Stimulated activated naive CD8-positive, alpha-beta T cell treated with anti-CD3 and anti-CD28 coated beads, Interleukin-15, Interleukin-2, amounts not matched to agents 100 U/mL and 50 U/mL, for 24 hours (primary cell): ENCODE measurements at places on chromosomes 5 and 9.
A peak's percentile ranks its signal among the peaks of the same experiment; 100 is the strongest.

DNA sequence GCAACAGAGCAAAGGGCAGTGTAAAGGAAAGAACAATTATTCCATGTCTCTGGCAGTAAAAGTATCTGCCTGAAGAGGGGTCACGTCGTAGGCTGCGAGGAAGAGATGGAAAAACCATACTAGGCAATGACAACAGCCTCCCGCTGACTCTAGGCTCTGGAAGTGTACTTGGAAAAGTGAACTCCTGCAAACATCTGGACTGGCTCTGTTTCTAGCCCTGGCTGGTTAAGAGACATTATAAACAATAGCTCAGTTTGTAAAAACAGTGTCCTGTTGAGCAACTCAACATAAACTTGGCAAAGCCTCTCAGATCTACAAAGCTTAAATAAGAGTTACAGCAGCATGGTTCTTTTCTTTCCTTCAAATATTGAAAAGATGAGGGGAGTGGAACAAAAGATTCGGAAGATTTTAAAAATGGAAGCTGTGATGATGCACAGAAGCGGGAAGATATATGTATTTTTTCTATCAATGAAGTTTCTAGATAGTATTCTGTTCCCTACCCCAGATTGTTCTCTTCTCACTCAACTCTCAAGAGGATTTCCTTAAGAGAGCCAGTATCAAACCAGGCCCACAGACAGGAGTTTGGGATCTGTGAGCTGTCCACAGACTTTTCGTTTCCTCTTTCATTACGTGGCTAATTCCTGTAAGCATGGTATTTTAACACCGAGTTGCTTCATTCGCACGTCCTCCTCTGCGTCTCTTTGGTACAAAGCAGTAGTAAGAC lies 79.4 kb downstream of the SPTLC1 start:
- no peak for DNase-seq

- no peak for DNase-seq
Measured at GRCh38 chr5:153896117-153896516, 142.6 kb downstream of the FAM114A2 start.

DNA sequence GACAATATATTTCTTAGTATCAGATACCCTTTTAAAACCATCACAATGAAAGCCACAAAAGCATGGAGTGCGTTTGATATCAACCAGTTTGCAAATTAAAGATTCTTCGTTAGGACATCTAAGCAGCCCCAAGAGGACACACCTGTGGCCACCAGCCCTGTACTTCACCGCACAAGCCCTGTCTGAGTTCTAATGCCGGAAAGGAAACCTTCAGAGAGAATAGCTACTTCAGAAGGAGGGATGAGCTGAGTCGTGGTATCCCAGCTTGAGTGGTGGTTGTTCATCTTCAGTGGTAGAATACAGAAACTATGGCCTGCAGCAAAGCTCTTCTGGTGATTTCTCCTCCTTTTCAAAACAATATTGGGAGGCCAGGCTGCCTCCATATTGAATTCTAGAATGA lies 319.6 kb downstream of the FBXL7 start:
- no peak for DNase-seq

GRCh38 chr5:59893429-59894227 lies at the start of gene PDE4D:
TSS of gene PDE4D (minus strand) at chr5:59893726.
- peak; percentile 5 for DNase-seq

DNA sequence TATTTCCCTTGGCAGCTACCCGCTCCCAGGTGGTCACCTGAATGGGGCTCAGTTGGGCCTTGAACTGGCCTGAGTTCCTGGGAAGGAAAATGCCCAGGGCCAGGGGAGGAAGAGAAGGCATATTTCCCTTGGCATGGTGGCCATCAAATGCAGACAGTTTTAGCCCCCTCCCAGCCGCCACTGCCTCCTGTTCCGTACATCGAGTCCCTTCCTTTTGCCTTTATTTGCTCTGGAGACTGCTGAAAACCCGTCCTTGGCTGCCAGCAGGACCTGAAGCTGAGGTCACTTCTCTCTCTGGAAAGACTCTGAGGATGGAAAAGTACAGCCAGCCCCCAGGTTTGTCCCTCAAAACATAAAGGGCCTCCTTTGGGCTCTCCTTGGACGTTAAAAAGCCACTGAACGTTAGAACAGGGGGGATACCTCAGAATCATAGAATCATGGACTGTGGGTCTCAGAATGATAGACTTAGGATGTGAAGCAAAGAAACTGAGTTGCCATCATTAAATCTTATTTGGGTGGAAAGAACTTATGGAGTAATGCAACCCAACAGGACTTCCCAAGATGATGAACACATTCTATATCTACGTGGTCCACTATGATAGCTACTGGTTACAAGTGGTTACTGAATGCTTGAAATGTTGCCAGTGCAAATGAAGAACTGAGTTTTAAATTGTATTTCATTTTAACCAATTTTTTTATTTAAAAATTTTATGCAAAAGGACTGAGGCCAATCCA lies 7.1 kb downstream of the SPARC start:
- no peak for DNase-seq

GRCh38 chr5:110536120-110537115 lies 190.1 kb downstream of the TMEM232 start:
- DNase-seq = no peak

DNA sequence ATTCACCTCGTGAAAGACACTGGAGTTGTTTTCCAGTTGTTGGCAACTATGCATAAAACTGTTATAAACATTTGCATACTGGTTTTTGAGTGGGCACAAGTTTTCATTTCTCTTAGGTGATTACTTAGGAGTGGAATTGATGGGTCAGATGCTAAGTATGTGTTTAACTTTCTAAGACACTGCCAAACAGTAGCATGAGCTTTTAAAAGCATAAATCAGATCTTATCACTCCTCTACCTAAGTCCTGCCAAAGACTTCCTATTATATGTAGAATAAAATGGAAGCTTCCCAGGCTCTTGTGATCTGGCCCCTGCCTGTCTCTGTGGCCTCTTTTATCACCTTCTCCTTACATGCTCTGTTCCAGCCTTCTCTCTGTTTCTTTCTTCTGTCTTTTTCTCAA lies 72.6 kb downstream of the SH3RF2 start:
- no peak for DNase-seq

GRCh38 chr9:126049896-126050604 lies 276.6 kb upstream of the MVB12B start:
- no peak for DNase-seq

DNA sequence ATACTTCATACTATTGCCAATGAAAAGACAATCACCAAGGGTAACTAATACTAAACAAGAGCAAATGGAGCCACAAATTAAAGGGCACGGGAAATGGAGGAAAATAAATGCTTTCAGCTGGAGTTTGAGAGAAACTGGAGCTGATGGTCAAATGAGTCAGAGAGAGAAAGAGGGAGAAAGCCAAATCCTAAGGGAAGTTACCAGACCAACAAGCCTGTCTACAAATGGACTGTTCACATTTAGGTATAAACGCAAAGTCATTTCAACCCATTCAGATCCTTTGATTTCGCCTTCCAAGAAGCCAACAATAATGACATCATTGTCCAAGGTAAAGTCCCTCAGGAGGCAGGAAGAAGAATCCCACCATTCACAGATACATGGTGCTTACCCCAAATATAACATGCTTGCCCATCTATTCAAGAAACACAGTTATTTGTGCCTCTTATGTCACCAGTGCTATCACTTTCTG lies 351.8 kb downstream of the RAB3C start:
- DNase-seq = no peak
